ENCODE measurements at places on chromosomes 4 and X.

DNA sequence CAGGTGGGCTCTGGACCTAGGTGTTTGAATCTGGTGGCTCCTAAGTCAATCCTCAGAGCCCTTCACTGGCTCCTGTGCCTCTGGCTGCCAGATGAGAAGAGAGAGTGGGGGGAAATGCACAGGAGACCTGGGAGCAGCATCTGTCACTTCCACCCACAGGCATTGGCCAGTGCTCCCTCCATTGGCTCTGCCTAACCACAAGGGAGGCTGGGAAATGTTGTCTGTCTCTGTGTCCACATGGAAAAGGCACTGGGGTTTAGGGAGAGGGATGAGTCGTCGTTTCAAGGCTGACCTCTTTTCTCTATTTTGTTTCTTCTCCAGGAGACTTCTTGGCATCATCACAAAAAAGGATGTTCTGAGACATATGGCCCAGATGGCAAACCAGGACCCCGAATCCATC lies 76.4 kb downstream of the CLCN4 start:
- DNase-seq, result no peak

DNA sequence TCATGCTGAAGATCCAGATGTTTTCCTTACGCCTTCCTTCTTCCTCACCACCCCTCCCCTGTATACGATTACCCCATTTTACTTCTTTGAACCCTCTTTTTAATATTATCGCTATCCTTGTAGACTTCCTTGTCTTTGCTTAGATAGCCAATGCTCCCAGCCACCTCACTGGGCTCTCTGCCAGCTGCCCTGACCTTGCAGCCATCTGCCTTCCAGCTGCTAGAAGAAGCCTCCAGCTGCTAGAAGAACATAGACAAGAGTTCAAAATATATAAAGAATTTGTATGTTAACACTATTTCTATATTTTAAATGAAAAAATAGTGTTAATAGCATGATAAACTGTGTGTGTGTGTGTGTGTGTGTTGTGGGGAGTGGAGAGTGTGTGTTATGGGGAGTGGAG lies 374.7 kb downstream of the ANKRD50 start:
- DNase-seq, result no peak

- no peak for DNase-seq
These were observed 1.2 kb upstream of the TMEM47 start for GRCh38 chrX:34658326-34658725.

GRCh38 chrX:111035991-111036390 lies 60.0 kb upstream of the PAK3 start:
- DNase-seq, result no peak

- peak; percentile 93 for DNase-seq
These were observed 31.3 kb downstream of the IGFBP7 start for GRCh38 chr4:57078685-57079521.

DNA sequence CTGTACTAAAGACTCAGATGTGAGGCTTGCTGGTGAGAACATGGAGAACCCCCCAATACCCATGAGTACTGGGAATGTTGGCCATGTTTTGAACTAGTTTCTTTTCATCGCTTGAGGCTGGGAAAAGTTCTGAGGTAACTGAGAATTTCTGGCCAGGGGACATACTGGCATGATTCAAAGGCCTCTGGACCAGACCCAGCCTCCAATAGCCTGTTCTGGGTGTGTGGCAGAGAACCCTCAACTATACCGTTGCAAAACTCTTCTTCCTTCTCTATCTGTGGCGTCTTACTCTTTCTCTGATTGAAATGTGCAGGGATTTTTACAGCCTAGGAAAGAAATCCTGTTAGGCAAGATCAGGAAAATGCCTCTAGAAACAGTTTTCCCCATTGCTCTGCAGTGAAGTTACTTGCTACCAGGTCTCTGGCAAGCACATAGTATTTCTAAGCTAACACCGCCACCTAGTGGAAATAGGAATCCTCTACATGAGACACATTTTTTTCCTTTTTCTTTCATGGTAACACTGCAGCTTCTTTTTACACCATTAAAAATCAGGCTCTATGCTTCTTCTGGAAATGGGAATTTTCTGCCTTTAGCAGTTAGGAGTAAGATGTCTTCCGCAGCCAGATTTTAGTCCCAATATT lies 170.7 kb upstream of the ZCCHC13 start:
- DNase-seq, result peak; percentile 51

- no peak for DNase-seq
These were observed 567.6 kb upstream of the SLIT2 start for GRCh38 chr4:19684084-19684483.

DNA sequence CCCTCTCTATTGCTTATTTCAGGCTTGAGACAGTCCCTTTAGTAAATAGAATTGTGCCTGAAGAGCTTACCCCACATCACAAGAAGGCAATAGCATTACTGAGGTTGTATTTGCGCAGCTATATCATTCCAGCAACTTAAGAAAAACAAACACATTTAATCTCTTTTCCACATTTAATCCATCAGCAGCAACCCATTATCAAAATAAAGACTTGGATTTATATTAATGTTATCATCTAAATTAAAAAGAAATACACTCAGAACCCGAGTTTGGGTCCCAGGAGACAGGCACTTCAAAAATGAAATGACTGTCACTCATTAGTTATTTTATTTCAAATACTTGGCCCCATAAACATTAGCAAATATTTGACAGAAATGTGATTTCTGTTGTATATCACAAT lies 10.4 kb downstream of the TFDP3 start:
- no peak for DNase-seq

GRCh38 chrX:109619771-109620170 lies 5.2 kb downstream of the KCNE5 start:
- DNase-seq, result no peak

GRCh38 chr4:40058854-40059253 lies 2.2 kb downstream of the N4BP2 start:
- no peak for DNase-seq

DNA sequence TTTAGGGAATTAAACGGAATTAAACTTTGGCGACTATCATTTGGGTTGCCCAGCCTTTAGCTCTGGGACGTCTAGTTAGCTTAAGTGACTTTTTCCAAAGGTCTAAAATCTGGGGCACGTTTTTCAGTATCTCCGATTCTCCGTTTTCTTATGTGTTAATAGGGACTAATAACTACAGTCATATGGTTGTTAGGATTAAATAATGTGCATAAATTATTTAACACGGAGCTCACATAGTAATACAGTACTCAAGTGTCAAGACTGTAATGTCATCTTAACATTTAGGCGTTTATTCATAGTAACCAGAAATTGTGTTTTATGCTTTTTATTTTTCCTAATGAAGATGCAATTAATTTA lies 466 bp upstream of the CCNA2 start:
- DNase-seq, result no peak

DNA sequence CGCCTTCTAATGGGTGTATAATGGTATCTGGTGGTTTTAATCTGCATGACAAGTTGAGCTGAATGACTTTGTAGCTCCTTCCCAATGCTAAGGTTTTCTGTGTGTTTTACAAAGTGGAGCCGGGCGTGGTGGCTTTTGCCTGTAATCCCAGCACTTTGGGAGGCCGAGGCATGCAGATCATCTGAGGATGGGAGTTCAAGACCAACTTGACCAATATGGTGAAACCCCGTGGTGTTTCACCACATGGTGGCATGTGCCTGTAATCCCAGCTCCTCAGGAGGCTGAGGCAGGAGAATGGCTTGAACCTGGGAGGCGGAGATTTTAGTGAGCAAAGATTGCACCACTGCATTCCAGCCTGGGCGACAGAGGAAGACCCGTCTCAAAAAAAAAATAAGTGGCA lies 28.9 kb downstream of the ARFIP1 start:
- DNase-seq, result no peak

- no peak for DNase-seq
These were observed 88.7 kb upstream of the HPF1 start for GRCh38 chr4:169846396-169846795.
